ENCODE measurements at places on chromosomes 1 and 21.
A peak's percentile ranks its signal among the peaks of the same experiment; 100 is the strongest.

- ATAC-seq, result no peak
These were observed 4.0 kb downstream of the FTCD start for GRCh38 chr21:46151261-46151988.

GRCh38 chr1:210587566-210587965 lies 258.9 kb downstream of the HHAT start:
- ATAC-seq, result no peak

GRCh38 chr21:45150638-45151131 lies 76.3 kb downstream of the ADARB1 start:
- peak; percentile 40 for ATAC-seq

DNA sequence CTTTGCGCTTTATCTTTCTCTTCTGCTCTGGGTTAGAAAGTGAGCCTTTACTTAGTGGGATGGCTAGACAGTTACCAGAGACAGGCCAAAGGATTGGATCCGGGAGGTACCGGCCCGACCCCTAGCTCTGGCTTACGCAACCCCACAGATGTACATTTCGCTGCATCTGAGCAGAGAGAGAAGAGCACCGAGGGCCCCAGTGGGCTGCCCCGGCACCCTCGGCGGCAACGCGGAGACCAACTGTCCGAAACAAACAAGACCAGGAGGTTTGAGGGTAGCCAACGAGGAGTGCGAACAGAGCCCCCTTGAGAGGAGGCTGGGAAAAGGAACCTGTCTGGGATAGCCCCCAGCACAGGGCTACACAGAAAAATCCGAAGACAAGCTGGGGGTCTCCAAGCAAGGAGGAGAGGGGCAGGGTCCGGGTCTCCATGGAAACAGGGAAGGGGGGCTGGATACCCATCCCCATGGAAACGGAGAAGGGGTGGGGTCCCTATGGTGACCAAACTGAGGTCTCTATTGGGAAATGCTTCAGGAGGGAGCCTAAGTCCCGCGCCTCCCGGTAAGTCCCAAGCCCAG lies 373 bp downstream of the MTF1 start:
- ATAC-seq, result peak; percentile 1

- no peak for ATAC-seq
These were observed 2.9 kb downstream of the CRYZ start for GRCh38 chr1:74729741-74730478.

DNA sequence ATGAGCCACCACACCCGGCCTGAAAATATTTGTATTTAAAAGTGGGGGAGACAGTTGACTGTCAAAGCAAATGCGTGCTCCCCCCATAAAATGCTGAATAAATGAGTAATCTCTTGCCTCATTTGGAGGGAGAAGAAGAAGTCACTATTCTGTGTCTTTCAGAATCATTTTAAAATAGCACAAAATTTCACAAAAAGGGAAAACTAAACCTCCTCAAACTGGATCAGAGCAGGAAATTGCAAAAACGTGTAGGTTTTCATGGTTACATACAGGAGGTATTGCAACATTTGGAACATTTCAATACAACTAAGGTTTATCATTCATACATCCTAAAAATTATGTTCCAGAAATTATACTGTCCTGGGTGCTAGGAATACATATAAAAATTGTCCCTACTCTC lies 13.6 kb downstream of the MTF1 start:
- no peak for ATAC-seq

GRCh38 chr1:3659093-3659492 lies 6.8 kb downstream of the TP73 start:
- no peak for ATAC-seq

DNA sequence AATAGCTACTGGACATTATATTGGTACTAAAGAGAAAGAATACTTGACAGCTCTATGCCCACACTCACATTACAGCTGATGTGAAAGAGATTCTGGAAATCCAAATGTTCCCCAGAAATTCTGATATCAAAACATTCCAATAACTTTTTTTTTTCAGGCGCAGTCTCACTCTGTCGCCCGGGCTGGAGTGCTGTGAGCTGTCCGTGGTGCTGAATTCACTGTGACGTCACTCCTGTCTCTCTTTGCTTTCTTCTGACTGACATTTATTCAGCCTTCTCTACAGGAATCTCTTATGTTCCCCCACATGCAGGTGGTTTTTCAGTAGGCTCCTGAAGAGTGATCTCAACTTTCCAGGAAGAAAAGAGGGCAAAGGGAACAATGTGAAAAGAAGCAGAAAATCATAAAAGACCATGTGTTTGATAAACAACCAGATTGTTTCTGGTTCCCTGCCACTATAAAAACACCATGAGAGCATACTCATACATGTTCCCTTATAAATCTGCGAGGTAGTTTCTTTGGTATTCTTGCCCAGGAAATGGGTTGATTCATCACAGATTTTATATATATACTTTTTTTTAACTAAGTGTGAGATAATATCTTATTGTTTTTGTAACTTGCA lies 6.2 kb downstream of the S100A7A start:
- ATAC-seq, result peak; percentile 65

DNA sequence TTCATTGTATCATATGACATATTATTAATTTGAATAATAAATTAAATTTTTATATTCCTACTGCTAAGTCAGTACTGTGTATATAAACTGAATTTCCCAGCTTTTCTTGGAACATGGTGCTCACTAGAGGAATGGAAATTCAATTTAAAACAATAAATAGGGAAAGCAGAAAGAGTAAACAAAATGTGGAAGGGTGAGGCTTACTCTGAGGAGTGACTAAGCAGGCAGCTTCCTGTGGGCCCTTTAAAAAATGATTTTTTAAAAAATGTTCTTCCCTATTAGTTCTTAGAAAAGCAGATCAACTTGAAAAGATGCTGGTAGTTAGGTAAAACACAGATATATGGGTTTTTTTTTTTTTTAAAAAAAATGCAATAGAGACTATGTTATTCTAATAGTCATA lies 49.5 kb upstream of the S1PR1 start:
- ATAC-seq, result no peak

- ATAC-seq, result no peak
These were observed 39.3 kb downstream of the CDKN2C start for GRCh38 chr1:51009381-51009780.

GRCh38 chr1:73516451-73516850 lies 681.5 kb downstream of the LRRIQ3 start:
- no peak for ATAC-seq

DNA sequence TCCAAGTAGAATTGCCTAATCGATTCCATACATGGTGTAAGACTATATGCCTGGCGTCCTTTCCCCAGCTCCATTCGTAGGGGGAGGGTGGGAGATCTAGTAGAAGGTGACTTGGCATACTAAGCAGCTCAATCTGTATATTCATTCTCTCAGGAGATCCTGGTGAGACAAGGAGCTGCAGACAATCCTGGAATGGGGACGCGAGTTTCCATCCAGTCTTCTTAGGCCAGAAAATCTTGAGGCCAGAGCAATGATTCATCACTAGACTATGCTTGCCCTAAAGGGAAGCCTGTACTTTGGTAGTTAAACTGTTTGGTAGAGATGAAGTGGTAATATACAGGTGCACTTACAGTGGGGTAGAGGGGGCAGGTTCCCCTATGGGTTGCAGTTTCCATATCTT lies 468.7 kb downstream of the ADGRL2 start:
- ATAC-seq, result peak; percentile 15

GRCh38 chr1:90200646-90201205 lies 205.8 kb downstream of the ZNF326 start:
- no peak for ATAC-seq

DNA sequence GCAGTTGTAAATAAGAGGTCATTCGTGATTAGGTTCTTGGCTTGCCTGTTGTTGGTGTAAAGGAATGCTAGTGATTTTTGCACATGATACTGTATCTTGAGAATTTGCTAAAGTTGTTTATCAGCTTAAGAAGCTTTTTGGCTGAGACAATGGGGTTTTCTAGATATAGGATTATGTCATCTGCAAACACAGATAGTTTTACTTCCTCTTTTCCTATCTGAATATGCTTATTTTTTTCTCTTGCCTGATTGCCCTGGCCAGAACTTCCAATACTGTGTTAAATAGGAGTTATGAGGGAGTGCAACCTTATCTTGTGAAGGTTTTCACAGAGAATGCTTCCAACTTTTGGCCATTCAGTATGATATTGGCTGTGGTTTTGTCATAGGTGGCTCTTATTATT lies 576.1 kb upstream of the RGS18 start:
- no peak for ATAC-seq

GRCh38 chr1:154405747-154406571 lies 816 bp downstream of the IL6R start:
- ATAC-seq, result peak; percentile 53

- no peak for ATAC-seq
These were observed 85.5 kb downstream of the NRIP1 start for GRCh38 chr21:14979264-14979663.

DNA sequence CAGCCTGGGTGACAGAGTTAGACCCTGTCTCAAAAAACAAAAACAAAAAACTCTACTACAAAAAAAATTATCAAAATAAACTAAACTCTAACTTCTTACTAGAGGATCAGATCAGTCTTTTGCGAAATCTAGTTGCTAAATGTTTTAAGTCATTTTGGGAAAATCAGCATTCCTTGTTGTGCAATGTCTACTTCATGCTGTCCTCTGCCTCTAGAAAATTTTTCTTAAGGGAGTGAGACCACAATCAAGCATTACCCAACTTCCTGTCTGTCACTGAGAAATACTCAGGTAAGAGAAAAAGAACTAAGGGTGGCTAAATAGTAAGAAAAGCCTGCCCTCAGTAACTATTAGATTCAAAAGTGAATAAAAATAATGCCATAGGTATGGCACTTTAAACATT lies 67.2 kb upstream of the FOXD3 start:
- no peak for ATAC-seq

DNA sequence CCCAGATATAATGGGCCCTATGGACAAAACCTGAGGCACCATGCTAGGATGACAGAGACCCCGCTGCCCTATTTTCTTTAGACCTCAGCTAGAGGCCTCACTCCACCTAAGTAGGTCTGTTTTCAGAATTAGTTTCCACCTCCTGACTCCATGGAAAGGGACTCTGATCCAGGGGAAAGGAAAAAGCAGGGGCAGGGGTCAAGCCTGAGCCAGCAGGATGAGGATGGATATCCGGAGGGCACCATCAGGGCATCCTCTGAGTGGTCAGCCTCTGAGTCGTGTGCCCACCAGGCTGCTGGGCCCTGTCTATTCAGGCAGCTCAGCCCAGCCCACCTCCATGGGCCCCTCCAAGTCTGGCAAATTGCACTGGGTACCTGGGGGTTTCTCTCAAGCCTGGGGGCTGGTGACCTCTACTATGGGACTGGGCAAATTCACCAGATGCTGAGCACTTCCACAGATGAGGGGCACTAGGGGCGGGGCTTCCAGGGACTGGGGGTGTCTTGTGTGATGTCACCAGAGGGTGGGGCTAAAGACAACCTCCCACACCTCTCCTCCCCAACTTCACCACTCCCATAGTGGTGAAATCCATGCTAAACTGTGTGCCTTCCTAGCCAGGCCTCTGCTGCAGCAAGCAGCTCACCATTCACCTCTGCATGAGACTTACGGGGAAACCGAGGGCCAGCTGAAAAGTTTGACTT lies 5.5 kb downstream of the PAQR7 start:
- no peak for ATAC-seq

DNA sequence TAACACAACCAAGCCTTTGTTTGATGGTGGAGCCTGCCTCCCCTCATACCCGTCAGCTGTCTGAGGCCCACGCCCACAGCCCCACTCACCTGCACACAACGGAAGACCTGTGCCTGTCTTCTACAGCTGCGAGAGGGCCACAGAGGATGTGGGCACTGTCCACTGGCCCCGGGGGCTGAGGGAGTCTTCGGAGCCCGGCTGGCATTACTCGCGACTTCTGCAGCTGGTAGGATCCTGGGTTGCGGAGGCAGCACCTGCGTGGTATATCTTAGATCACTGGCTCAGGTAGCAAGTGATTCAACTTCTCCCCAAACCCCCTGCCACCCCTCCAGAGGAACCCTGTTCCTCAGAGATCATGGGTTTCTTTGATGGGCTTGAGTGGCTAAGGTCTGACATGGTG lies 109.9 kb downstream of the EDEM3 start:
- ATAC-seq, result no peak

- ATAC-seq, result no peak
These were observed 23.5 kb downstream of the PLA2G2D start for GRCh38 chr1:20095564-20096434.

DNA sequence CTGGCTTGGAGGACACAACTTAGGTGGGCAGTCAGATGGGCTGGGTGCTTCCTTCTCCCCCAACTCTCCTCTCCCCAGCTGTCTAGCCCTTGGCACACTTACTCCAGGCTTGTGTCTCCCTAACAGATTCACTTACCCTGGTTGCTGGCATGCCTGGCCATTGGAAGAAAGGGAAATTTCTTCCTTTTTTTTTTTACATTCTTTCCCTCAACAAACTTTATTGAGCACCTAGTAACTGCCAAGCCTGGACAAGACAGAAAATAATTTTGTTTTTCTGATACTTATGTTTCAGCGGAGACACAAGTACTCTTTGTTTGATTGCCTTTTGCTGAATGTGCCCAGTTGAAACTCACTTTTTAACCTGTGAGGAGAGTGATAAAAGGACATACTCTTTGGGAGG lies 144.3 kb upstream of the KCNJ6 start:
- ATAC-seq, result no peak

GRCh38 chr1:30413606-30414005 lies 309.8 kb downstream of the MATN1 start:
- ATAC-seq, result no peak

- peak; percentile 41 for ATAC-seq
These were observed 53.3 kb downstream of the MDM4 start for GRCh38 chr1:204569478-204569877.

GRCh38 chr1:159067699-159068621 lies 8.6 kb downstream of the AIM2 start:
- ATAC-seq, result peak; percentile 75

GRCh38 chr1:13836631-13837030 lies 136.6 kb downstream of the PRDM2 start:
- ATAC-seq, result no peak

GRCh38 chr1:6864166-6864565 lies 78.9 kb downstream of the CAMTA1 start:
- no peak for ATAC-seq

GRCh38 chr1:204507317-204508105 lies 8.7 kb upstream of the MDM4 start:
- ATAC-seq, result peak; percentile 18

- ATAC-seq, result no peak
These were observed 239.7 kb downstream of the PTPRC start for GRCh38 chr1:198878566-198878965.

DNA sequence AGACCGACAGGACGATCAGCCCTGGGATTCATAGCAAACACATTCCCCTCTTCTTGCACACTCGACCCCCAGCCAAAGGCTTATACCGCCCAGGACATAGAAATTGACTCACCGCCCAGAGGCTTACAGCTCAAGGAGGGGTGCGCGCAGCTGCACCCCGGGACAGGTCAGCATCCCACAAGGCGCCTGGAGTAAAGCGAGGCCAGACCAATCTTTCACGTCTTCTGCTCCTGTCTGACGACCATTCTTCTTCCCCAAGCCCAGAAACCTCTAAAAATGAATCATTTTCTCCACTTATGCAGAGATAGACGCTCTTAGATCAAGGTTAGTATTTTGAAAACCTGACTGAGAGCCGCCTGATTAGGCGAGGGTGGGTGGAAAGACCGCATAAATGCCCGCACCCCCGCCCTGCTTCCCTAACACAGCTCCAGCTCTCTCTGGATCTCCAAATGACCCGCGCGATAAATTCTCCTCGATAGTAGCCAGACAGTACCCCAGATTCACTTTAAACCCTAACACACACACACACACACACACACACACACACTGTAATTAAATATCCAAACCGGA lies 1.9 kb upstream of the LHX8 start:
- no peak for ATAC-seq
